ENCODE measurements at places on chromosomes 5 and 9.

DNA sequence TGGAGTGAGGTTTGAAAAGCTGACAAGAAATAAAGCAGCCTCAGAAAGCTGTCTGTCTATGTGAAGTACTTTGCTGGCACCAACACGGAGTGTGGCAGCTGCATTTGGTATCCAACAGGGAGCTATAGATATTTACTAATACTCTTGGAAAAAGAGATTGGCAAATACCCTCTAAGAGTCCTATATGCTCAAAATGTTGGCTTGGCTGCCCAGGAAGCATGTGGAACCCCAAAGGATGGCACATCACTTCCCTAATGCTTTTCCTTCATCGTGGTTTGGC lies 398.3 kb downstream of the TLE4 start:
- DNase-seq, result no peak

DNA sequence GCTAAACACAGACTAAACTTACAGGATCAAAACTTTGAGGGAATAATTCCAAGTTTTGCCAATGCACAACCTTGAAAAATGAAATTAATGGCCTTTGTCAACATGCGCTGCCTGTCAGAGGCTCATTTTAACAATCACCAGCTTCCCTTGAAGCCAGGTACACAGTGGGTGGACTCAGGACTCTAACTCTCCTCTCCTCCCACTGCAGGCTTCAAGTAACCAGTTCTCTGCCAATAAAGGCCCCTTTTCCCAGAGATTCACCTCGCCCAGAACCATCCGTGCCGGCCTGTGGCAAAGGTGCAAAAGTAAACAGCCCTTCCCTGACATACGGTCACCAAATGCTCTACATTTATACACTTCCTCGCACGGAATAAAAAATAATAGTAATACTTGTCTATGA lies 18.4 kb upstream of the FBP2 start:
- no peak for DNase-seq

DNA sequence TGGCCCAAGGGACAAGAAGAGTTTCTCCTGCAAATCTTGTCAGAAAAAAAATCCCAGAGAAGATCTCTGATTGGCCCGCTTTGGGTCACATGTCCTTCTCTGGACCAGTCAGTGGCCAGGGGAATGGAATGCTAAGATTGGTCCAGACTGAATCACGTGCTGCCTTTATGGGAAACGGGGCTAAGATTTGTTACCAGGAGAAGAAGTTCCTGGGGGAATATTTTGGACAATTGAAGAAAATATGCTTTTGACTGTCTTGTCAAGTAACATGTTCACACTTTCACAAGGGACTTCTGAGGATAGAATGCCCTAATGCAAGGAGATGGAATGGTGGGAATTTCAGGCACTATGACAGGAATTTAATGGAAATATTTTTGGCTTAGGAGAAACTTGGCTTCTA lies 74.1 kb upstream of the SH3PXD2B start:
- no peak for DNase-seq

- DNase-seq, result no peak
Measured at GRCh38 chr5:147586832-147587231, 77.0 kb upstream of the DPYSL3 start.

DNA sequence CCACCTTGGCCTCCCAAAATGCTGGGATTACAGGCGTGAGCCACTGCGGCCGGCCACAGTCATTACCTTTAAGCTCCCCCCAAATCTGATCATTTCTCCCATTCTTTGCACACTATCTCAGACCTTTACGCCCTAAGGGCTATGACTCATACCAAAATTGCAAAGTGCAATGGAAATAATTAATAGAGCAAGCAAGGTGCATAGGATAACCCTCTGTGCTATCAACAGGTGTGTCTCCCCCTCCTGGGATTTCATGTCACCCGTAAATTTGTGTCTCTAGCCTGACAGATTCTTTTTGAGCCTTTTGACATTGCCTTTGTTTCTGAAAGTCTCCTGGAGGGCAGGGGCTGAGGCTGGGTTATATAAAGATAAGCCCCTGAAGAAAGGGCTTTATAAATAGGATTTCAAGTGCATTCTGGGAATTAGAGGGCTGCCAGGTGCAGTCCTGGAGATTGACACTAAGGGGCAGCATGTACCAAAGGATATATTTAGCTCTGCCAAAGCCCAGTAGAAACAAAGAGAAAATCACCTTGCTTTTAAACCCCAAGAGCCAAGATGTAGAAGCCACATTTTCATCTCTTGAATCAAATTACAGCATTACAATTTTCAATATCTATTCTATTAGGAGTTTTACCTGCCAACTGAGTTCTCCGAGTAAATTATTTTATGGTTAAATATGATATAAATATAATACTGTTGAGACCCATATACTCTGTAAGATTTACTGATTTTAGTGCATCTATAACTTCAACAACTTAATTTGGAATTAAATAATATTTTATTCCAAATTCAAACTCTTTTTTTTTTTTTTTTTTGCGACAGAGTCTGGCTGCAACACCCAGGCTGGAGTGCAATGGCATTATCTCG lies 18.2 kb downstream of the S100Z start:
- DNase-seq, result peak; percentile 74

- no peak for DNase-seq
Measured at GRCh38 chr9:101977614-101978210, 239.3 kb upstream of the GRIN3A start.

DNA sequence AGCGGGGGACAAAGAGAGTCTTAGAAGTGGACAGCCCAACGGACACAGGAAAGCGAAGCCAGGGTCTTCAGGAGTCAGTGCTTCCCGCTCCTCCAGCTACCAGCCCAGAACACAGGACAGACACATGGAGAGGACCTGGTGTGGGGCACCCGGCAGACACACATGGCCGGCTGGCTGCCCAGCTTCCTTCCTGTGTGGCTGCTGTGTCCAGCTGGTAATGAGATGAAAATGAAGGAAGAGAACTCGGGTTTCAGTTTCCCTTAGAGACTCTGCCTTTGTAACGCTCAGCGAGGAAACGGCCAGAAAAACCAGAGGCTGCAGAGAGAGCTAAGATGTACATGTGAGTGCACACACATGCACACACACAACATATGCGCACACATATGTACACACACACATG lies 87.5 kb downstream of the SECISBP2 start:
- no peak for DNase-seq

GRCh38 chr5:82591021-82591515 lies 312.9 kb upstream of the RPS23 start:
- no peak for DNase-seq

DNA sequence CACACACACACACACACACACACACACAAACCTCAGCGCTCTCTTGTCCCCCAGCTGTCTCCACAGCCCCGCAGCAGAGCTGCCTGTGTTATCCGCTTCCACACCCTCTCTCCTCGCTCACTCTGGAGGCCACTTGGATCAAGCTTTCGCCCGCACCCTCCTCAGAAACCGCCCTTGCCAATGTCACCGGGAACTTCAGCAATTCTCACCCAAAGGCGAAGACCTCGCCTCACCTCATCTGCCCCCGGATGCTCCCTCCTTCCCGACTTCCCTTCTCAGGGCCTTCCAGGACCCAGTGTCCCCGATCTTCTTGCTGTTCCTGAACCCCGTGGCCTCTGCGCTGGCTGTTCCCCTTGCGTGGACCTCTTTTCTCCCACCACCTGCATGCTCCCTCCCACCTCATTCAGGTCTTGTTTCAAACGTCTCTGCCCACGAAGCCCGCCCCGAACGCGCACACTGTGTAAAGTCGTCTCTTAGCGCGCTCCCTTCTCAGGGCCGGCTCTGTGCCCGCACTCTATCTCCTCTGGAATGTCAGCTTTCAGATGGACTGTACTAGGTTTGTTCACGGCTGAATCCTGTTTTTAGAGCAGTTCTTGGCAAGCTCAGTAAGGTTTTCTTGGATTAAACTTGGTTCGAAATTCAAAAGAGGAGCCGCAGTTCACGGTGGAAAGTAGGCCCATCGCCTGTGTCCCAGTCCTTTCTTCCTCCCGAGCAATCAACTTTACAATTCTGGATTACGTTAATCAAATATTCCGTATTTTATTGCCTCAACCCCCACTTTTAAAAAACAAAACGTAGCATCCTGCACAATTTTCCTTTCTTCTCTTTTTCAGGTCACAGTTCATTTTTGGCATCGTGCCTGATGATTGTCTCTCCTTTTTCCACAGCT lies 1.0 kb upstream of the TRIM7 start:
- DNase-seq, result peak; percentile 41

DNA sequence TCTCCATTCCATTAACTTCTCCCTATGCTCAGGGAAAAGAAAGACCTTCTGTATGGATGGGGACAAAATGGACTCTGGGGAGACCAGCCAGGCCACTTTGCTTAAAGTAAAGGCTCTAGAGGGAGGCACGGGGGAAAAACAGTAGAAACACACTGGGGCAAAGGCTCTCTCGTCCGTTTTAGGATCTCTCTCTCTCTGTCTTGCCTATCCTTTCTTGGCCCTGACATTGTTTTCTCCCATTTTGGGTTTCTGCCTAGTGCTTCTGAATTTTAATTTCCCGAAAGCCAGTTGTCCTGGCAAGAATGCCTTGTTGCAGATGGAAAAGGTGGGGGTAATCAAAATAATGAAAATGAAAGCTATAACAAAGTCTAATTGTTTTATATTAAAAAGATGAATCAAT lies 28.2 kb downstream of the NMUR2 start:
- no peak for DNase-seq
